Myocyte (in vitro differentiated cells): ENCODE measurements at places on chromosomes 16 and 17.

GRCh38 chr17:61492759-61493526, 40.7 kb downstream of the TBX4 start:
- DNase-seq, result peak; percentile 61

DNA sequence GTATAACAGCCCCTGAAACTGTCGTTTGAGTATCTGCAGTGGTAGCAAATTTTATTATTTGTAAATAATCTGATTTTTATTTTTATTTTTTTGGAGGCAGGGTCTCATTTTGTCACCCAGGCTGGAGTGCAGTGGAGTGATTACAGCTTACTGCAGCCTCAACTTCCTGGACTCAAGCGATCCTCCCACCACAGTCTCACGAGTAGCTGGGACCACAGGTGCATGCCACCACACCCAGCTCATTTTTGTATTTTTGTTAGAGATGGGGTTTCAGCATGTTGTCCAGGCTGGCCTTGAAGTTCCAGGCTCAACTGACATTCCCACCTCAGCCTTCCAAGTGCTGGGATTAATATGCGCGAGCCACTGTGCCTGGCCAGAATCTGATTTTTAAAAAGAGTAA, 2.8 kb downstream of the NDEL1 start:
- DNase-seq, result peak; percentile 28

- DNase-seq, result no peak
These were observed 114.1 kb downstream of the ADCY9 start for GRCh38 chr16:4002121-4002520.

- DNase-seq, result no peak
These were observed 14.7 kb upstream of the ZCCHC14 start for GRCh38 chr16:87507351-87508069.

- no peak for DNase-seq
These were observed 4.2 kb upstream of the SPAG9 start for GRCh38 chr17:51124640-51125503.

- DNase-seq, result peak; percentile 17
These were observed 1.7 kb upstream of the TAF15 start for GRCh38 chr17:35807371-35808144.

DNA sequence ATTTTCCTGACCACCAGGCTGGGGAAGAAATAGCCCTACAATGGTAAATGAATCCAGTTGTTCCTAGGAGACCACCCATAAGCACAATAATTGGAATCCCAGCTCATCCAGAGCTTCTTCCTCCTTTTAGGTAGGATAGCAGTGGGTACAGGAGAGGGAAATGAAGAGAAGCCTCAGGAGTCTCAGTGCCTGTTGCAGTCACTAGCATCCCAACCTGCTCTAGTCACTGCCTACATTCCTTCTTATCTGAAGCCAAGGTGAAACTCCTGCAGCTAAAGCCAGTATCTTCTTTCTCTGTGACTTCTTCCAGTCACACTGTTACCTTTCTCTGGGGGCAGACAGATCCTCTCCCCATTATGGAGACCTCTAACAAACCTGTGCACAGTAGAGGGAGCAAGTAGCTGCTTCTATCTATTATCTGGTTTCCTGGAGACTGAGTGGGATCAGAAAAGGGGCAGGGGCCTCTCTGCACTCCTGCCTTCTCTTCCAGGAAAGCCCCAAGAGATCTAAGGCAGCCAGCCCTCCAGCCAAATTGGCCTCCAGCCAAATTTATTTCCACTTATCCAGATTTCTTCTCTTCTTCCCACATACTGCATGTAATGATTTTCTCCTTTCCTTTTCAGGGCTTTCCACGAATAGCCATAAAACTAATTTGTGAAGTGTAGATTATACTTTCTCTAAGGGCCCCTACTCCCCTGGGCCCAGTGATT, 85.5 kb downstream of the SSH2 start:
- DNase-seq, result peak; percentile 25

GRCh38 chr16:64864232-64864809, 257.5 kb downstream of the CDH11 start:
- DNase-seq, result peak; percentile 90

- DNase-seq, result no peak
These were observed 1.3 kb downstream of the METRN start for GRCh38 chr16:716200-716568.

GRCh38 chr16:77434530-77435271, at the start of gene ADAMTS18:
TSS of gene ADAMTS18 (minus strand) at chr16:77435034. CDS start at chr16:77434695, 339 bp downstream.
- no peak for DNase-seq

- DNase-seq, result no peak
These were observed 26.4 kb downstream of the MLYCD start for GRCh38 chr16:83925095-83925905.
